ENCODE measurements at places on chromosomes 4 and X. TPM values are rescaled to one million over a fixed set of nuclear protein-coding genes. Genes with fewer than 3 reads are reported as not detected.

- DNase-seq, result no peak
Observed at GRCh38 chr4:3441501-3442459, at the start of gene HGFAC. HGFAC (plus strand) TSS chr4:3441968; CDS start chr4:3442002, 34 bp downstream.

Gene FTHL17
- total RNA-seq, result not detected

GRCh38 chr4:151807220-151807619 is 46.4 kb upstream of the GATB start:
- no peak for DNase-seq

DNA sequence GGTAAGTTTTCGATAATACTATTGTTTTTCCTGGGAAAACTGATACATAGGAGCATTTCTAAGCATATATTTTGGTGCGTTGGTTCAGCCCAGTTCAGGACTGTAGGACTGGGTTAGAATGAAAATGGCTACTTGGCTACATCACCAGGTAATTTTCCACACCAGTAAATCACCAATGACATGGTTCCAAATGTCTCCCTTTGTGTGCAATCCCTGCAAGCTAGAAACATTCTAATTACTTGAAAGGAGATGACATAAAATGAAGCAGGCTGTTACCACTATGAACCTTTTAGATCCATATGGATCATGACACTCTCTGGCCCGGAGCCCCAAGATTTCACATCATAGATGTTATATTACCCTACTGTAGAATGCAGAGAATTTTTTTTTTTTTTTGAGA is 577.4 kb upstream of the FTHL17 start:
- DNase-seq, result no peak

DNA sequence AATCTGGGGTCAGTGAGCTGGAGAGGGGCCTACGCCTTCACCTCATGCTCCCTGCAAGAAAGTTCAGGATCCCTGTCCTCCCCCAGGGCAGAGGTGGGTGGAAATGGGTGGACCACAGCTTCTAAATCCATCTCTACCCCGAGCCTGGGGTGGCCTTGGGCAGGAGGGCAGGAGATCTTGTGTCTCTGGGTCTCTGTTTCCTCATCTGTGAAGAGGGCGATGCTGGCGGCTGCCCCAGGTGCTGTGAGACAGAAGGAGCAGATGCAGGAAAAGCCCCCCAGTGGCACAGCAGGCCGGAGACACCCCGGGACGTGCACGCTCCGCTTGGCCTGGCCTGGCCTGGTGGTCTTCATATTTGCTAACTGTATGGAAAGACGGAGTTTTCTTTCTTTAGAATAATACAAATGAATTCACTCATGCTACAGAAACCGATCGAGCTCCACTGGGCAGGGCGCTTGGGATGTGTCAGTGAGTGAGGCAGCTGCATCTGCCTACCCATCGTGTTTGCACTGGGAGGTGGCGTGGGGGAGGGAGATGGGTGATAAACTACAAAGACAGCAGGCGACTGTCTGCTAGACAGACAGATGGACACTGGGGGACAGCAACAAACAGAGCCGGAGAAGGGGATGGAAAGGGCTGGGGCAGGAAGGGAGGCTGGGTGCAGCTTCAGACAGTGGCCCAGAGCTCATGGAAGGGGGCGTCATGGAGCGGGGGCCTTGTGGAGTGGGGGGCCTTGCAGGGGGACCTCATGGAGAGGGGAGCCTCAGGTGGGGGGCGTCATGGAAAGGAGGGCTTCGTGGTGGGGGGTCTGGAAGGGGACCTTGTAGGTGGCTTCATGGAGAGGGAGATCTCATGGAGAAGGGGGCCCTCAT is 136.2 kb downstream of the CPZ start:
- DNase-seq, result peak; percentile 29

DNA sequence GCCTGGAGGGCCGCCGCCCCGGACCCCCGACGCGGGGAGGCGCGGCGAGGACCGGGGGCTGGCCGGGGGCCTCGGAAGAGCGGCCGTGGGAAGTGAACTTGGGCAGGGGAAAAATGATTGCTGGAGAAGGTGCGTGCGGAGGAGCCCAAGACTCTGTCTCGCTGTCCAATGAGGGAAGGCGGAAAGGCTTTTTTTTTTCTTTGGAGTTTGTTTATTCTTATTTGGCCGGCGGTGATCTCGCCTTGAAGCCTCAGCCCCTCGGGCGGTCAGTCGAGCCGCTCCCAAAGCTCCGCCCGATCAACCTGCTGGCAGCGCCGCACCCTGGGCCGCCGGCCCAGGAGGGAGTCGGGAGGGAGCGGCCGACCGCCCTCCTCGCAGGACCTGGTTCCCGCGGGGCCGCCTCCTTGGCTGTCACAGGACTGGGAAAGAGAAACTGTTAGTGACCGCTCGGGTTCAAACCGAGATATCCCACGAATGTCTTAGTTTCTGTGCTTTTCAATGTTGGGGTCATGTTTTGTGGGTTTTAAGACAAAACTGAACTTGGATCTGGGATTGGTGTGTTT is 2.5 kb downstream of the CPEB2 start:
- DNase-seq, result peak; percentile 71

Gene ESX1
- total RNA-seq, result not detected

GRCh38 chrX:79156818-79157217 is 12.3 kb downstream of the GPR174 start:
- no peak for DNase-seq

DNA sequence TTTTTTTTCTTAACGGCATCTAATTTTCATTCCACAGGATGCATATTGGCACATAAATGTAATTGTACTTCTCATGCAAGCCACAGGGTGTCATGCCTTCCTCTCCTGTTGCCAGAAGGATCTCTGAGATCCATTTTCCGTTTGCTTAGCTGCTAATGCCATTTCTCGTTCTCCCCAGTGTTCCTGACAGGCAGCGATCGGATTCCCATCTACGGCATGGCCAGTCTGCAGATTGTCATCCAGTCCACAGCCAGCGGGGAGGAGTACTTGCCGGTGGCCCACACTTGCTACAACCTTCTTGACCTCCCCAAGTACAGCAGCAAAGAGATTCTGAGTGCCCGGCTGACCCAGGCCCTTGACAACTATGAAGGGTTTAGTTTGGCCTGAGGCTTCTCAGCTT is 8.9 kb upstream of the NAP1L5 start:
- DNase-seq, result no peak

DNA sequence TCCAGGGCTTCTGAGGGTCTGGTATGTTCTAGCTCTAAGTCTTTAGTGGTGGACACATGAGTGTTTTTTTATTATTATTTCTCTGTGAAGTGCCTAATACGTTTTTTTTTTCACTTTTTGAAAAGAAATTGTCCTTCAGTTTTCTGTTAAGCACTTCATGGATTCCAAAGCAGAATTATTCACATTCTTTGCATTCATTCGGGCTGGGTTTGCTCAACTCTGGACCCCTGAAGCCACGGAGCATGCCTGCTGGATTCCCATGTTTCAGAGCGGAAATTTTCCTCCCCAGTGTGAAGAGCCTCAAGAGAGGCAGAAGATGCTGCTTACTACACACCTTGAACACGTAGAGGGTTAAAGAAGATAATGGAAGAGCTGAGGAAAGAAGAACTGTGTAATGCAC is 107.5 kb downstream of the EGF start:
- no peak for DNase-seq

DNA sequence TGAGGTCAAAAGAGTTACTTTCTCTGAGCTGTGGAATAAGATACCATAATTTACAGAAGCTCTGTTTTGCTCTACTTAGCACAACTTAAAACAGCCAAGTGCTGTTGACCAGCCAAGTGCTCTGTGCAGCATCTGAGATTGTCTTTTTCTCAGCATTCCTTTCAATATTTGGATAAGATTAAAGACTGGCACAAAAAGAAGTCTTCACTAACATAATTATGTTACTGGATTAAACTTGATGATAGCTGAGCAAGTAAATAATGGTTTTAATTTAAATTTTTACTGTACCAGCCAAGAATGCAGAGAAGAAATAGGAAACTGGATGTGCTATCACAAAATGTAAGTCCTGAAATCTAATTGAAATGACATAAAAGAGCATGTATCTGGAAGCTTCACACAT is 60.4 kb downstream of the NPY2R start:
- no peak for DNase-seq

DNA sequence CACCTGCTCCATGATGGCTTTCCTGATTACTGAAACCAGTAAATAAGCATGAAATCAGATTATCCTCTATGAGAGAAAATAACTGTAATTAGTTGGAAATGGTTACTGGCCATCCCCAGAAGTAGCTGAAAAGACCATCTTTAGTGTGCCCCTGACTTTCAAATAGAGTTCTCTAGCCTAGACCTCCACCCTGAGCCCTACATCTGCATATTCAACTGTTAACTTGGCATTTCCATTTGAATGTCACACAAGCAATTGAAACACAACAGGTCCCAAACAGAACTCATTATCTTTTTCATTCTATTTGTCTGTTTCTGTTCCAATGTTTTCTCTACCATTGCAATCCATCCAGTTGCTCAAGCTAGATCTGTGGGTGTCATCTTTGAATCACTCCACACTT is 952.3 kb downstream of the RPA4 start:
- DNase-seq, result no peak

DNA sequence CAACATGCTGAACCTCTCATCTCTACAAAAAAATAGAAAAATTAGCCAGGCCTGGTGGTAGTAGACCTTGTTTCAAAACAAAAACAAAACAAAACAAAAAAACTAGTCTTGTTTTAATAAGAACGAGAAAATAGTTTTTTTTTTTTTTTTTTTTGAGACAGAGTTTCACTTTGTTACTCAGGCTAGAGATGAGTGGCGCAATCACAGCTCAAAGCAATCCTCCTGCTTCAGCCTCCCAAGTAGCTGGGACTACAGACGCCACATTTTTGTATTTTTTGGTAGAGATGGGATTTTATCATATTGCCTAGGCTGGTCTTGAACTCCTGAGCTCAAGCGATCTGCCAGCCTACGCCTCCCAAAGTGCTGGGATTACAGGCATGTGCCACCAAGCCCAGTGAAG is 47.7 kb upstream of the UGDH start:
- DNase-seq, result no peak

Gene ARX
- total RNA-seq, result not detected

Gene MAGED4B
- total RNA-seq, result 0.82 TPM

DNA sequence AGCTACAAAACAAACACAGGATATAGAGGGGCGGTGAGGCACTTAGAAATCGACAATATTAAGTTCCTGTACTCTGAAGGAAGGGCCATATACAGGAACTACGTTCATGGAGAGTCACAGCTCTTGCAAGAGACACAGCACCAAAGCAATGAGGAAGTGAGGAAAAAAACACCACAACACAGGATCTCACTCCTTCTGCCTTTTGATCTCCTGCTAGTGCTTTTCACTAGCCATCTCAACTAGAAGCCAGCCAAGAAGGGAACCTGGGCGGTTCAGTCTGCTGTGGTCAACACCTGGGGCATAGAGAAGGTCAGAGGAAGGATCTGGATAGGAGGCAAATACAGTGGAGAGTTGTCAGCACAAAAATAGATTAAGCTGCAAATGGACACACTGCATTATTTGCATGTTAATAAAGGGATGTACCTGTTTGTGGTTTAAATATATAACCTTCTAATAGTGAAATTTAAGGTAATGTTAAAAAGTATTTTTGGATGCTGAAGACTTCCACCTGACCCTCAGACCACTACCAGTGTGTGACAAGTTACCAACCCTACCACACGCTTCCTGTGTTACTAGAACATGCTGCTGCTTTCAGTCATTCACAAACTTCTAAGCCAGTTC is 104.6 kb downstream of the DTHD1 start:
- peak; percentile 82 for DNase-seq

GRCh38 chrX:103818842-103819619 is 13.0 kb downstream of the RAB9B start:
- DNase-seq, result no peak

DNA sequence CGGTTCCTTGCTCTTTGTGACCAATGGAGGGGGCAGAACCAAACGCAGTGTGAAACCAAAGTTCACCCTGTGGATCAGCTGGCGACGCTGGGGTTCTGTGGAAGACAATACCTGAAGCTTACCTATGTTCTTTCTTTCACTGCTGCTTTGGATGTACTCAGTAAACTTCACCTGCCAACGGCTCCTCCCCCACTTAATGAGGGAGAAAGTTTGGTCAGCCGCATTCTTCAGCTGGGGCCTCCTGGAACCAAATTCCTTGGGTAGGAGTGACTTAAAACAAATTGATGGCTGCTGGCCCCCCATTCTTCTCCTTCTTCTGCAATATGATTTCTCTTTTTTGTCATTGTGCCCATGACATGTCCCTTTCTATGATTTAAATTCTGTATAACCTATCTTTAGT is 282.4 kb downstream of the ANK2 start:
- no peak for DNase-seq

Gene AREG
- total RNA-seq, result 0.19 TPM

- DNase-seq, result no peak
Observed at GRCh38 chr4:83075311-83076095, 39.0 kb downstream of the PLAC8 start.

GRCh38 chr4:123419885-123420755 is 23.5 kb downstream of the SPRY1 start:
- DNase-seq, result no peak

GRCh38 chr4:16692961-16693506 is 205.4 kb downstream of the LDB2 start:
- no peak for DNase-seq

Gene PRMT9
- total RNA-seq, result 11.9 TPM

DNA sequence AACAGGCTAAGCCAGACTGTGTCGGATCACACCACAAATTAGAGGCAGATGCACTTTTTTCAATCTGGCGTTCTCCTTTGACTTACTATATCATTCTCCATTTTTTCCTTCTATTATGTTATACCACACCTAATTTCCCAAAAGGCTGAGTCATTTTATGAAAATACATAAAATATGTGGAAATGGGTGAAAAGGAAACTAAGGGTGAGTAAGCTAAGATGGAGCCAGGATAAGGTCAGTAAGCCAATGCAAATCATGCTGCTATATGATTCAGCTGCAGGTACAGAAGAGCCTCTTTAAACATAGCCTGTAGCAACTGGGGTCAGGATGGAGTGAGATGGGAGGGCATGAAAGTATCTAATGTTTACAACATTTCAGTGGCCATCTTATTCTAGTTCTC is 94.0 kb upstream of the TEX13A start:
- no peak for DNase-seq

- DNase-seq, result no peak
Observed at GRCh38 chr4:137693641-137694040, 161.3 kb upstream of the PCDH18 start.

Gene GYPE
- total RNA-seq, result 4.0 TPM

Gene MAGEB3
- total RNA-seq, result not detected

GRCh38 chr4:154427149-154427548 is 64.5 kb downstream of the DCHS2 start:
- DNase-seq, result no peak

DNA sequence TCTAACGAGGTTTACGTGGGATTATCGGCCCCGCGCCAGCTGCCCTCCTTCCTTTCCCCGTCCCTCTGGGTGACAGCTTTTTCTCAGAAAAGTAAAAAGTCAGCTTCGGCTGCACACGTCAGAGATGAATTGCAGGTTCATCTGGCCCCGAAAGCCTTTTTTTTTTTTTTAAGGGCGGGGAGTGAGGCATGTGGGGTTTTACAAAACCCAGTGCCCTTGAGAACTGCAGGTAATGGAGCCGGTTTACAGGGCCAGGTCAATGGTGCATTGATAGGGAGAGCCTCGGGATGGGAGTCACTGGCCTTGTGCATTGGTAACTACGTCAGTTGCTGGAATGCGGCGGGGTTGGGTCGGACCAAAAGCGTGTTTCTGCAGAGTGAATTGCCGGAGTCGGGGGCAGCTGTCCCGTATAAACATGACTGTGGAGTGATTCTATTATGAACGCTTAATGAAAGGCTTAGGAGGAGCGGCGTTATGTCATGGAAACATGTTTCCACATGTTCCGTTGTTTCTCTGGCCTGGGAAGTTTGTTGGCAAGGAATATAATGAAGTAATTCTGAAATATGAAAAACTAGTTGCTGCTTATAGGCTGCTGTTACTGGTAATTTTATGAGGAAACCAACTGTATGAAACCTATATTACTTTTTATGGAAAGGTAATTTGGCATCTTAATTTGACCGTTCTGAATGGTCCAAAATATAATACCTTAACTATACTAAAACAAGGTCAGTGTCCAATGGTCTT is 1.1 kb downstream of the HSPA4L start:
- DNase-seq, result no peak

Gene CACNA1F
- total RNA-seq, result 1.3 TPM

Data from activated CD8-positive, alpha-beta memory T cell treated with anti-CD3 and anti-CD28 coated beads, Interleukin-2, amount 10 ng/mL, durations not matched to agents 7 days and 5 days (primary cell).